G401 (cell line): ENCODE measurements at places on chromosomes 12 and 14.

DNA sequence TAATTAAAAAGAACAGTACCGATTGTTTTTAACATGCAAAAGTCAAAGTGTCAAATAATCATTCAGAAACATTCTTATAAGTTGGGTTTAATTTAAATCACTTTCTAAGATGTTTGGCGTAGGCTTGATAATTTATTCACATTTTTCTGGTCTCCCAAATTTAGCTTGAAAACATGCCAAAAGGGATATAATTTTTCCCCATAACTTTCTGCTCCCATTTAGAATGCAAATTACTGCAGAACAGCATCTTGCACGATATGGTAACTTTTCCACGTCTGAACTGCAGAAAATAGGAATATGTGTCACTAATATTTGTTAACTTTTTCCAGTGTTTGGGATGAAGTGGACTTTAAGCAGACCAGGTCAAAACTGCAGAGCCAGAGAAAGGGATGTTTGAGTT is 1592.4 kb upstream of the SEL1L start:
- no peak for DNase-seq

DNA sequence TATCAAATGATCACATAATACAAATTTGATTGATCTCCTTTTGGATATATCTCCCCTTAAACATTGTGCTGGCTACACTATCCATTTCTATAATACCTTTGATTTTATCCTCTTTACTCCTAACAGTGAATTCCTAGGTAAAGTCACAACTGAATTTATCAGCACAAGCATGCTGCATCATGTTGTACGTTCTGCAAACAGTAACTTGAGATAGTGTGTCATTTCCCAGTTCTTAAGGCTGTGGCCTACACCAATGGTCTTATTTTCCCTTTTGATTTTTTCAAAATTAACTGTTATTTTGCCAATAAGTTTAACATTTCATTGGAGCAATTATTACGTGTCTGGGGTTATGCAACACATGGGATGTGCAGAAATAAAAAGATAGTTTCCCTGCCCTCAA is 24.8 kb downstream of the PRKCH start:
- no peak for DNase-seq

- peak; percentile 96 for DNase-seq
These were observed 232.8 kb downstream of the MSRB3 start for GRCh38 chr12:65511134-65511834.

- no peak for DNase-seq
These were observed 13.0 kb upstream of the LEMD3 start for GRCh38 chr12:65156366-65156841.

- DNase-seq = no peak
These were observed 714.6 kb downstream of the GALC start for GRCh38 chr14:87278415-87278814.

DNA sequence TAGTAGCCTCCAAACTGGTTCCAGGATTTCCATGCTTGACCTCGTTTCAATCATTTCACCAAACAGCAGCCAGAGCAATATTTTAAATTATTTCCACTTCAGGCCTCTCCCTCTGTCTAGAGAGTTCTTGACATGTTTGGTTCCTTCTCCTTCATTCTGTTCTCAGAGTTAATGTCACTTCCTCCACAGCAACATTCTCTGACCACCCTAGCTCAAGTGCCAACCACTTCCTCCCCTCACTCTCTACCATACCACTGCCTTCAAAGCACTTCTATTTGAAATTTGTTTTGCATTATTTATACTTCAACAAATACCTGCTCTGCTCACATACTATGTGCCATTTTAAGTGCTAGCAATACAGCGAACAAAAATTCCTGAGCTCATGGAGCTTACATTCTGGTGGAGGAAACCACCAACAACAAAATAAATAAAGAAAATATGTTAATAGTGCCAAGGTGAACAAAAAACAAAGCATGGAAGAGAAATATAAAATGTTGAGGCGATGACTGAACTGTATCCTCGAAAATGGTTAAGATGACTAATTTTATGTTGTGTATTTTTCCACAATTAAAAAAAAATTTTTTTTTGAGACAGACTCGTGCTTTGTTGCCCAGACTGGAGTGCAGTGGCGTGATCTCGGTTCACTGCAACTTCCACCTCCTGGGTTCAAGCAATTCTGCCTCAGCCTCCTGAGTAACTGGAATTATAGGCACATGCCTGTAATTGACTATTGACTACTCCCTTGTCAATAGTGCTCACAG is 17.3 kb downstream of the BAZ1A start:
- DNase-seq = no peak

DNA sequence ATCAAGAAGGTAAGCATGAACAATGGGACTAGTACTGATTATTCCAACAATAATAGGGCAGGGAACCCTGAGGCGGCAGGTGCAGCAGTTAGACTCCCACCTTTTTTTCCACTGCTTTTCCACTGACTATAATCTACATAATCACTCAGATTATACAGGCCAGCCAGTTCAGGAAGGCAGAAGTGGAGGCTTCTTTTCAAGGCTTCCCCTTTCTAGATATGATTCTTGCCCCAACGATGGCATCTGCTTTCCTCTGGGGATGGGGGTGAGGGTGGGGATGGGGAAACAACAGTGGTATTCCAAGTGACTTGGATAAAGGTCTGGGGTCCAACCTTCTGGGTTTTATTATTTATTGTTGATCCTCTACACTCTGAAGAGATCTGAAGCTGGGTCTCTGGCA is 331 bp downstream of the NCKAP1L start:
- DNase-seq = no peak

DNA sequence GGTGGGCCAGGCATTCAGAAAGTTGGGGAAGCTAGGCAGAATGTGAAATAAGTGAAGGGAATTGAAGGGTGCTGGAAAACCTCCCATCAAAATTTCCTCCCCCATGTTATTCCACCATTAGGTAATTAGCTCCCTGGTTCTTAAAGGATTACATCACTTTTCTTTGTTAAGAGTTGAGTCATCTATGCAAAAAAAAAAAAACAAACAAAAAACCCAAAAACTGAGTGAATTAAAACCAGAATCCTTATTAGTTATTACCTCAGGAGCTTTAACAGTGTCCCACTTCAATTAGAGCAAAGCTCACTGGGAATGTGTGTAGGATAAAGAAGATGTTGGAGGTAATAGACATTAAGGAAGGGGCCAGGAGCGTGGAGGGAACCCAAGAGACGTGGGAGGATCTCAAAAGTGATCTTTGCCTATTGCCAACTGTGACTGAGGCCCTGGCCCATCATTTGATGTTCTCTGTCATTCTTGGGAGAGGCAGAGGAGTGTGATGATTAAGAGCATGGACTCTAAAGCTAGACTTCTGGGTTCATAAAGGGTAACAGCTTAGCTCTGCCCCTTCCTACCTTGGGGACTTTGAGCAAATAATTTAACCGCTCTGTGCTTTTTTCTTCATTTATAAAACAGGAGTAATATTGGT is 364.7 kb downstream of the APAF1 start:
- no peak for DNase-seq

DNA sequence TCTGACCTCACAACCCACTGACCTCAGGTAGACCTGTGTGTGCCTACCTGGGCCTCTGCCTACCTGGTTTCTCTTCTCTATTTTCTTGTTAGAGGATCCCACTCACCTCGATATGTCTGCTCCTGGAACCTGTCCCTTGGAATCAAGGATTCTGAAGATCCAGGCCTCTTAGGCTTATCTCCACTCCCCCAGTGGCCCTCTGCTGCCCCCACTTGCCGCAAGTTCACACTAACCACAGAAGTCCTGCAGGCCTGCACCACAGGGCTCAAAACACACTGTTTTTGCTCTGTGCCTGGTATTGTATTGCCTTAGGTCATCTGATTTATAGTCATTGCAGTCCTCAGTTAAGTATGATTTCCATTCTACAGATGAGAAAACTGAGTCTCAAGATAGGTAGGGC is 15.3 kb upstream of the NRXN3 start:
- DNase-seq = no peak

GRCh38 chr12:32532951-32533350 is 133.6 kb downstream of the FGD4 start:
- no peak for DNase-seq

- DNase-seq = no peak
These were observed 1509.2 kb upstream of the SEL1L start for GRCh38 chr14:83042858-83043257.

DNA sequence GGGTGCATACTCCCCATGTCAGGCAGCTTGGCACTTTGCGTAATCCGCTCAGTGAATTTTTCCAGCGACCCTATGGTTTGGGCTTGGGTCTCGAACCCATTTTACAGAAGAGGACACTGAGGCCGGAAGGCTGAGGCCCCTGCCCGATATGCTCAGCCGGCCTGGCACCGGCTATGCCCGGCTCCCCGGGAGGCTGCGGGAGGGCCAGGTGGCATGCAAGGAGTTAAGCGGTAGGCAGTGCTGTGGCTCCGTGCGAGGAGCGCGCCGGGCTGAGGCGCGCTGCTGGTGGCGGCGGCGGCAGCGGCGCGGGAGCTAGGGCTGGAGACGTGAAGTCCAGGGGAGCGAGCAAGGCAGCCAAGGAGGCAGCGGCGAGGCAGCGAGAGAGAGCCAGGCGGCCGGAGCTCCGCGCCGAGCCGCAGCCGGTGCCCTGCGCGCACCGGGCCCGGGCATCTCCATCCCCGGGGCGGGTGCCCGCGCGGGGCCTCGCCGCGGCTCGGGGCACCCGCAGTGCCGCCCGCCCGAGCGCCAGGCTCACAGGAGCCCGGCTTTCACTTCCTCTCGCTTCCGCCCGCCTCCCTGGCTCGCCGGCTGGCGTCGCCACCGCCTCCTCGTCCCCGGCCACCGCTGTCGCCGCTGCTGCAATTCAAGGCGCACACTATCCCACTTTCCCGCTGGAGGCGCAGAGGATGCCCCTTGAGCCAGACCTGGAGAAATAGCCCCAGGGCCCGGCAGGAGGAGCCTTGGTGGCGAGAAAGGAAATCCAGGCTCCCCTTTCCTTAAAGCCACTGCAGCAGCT is at the start of gene WSCD2:
WSCD2 (plus strand) TSS at position 272 of the 796 bp plus-strand sequence. CDS start 66,545 bp downstream, outside the sequence.
- DNase-seq = peak; percentile 74

GRCh38 chr12:131290255-131290959 is 336.7 kb downstream of the ADGRD1 start:
- no peak for DNase-seq

GRCh38 chr12:2776129-2776806 is 18.5 kb upstream of the FKBP4 start:
- DNase-seq = no peak

DNA sequence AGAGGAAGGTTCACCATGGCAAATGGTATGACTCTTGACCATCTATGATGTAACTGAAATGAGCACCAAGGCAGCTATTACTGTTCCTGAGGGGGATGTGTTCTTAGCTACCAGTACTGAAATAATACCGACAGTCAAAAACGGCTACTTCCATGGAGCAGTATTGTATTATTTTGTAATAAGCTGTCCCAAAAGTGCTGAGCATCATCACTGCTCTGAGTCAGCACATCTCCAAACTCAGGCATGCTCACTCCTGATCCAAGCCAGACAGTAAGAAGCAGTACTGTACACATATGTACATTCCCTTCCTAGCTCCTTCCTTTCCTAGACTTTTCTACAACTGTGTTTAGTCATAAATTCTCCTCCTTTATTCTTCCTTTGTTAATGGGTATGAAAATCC is 8.6 kb downstream of the VTI1B start:
- no peak for DNase-seq

- no peak for DNase-seq
These were observed 14.9 kb downstream of the TRMT61A start for GRCh38 chr14:103543721-103544387.

GRCh38 chr12:67676624-67677023 is 28.1 kb downstream of the DYRK2 start:
- no peak for DNase-seq

- DNase-seq = no peak
These were observed 248.3 kb upstream of the LRIG3 start for GRCh38 chr12:59168647-59169046.

GRCh38 chr14:81555051-81555450 is 21.4 kb upstream of the SEL1L start:
- DNase-seq = no peak

DNA sequence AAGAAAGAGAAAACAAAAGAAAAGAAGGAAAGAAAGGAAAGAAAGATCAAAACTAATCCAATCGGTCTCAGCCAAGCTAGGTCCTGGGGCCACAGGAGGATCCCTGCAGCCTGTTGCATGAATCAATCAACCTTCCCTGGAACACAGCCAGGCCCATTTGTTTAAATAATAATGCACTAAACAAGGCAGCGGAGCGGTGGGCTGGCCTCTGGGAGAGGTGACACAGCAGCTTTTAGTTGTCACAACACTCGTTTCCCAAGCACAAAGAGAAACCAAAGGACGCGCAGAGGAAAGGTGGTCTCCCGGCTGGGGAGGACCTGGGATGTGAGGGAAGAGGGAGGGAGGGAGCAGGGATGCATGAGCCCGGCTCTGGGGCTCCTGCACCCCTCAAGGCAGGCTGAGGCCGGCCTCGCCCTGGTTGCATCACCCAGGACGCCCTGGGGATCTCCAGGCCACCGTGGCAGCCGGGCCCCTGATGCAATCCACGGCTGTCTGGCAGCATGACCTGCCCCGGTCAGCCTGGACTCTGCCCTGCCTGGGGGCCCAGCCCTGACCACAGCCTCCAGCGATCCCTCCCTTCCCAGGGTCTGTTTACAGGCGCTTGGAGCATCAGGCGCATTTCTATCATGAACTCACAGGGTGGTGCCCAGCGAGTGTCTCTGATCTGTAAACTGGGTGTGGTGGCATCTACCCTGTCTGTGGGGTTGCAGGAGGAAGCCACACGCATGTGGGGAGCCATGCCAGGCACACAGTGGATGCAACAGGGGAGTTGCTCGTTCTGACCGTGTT is 32.5 kb downstream of the MMP17 start:
- DNase-seq = no peak

- no peak for DNase-seq
These were observed 142.2 kb upstream of the RFLNA start for GRCh38 chr12:124152731-124153130.

GRCh38 chr14:85625925-85626585 is 96.1 kb downstream of the FLRT2 start:
- no peak for DNase-seq

- no peak for DNase-seq
These were observed 39.7 kb upstream of the STAB2 start for GRCh38 chr12:103547376-103547775.

GRCh38 chr14:30994681-30995620 is 30.5 kb upstream of the AP4S1 start:
- no peak for DNase-seq
